ENCODE measurements at places on chromosomes 2 and 18. TPM values are rescaled to one million over a fixed set of nuclear protein-coding genes. Genes with fewer than 3 reads are reported as not detected.

DNA sequence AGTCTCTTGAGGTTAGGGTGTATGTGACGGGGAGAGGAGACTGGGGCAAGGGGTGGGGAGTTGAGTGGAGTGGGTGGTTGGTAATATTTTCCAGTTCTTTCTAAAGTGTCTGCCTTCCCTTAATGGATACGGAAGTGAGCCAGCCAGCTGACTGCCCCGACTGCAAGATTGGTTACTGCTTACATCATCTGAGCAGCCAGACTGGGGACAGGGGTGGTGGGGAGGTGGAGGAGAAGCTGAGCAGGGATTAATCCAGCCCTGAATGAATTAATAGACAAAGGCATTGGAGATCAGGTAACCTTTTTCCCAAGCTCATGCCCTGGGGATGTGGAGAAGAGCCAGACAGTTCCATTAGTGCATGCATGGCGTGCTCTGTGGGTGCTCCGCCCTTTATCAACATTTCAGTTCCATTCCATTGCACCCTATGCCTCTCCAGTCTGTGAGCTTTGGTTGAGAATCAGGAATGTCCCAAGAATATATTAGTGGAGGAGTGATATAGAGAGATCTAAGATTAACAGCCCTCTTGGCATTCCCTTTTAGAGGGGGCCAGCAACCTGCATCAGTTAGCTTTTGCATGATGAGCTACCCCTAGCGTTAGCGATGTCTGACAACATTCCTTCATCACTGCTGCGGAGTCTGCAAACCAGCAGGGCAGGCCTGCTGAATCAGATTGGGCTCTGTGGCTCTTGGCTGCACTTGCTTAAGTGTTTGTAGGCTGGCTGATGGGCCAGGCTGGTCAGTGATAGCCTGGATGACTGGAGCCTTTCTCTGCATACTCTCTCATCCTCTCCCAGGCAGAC is 67.4 kb downstream of the TNP1 start:
- peak; percentile 45 for DNase-seq
- no peaks in the 10 kb centered on the region for H3K27me3 ChIP-seq
- no peaks in the 10 kb centered on the region for H3K36me3 ChIP-seq
- peak overlapping the region; percentile 42 for H3K27ac ChIP-seq

DNA sequence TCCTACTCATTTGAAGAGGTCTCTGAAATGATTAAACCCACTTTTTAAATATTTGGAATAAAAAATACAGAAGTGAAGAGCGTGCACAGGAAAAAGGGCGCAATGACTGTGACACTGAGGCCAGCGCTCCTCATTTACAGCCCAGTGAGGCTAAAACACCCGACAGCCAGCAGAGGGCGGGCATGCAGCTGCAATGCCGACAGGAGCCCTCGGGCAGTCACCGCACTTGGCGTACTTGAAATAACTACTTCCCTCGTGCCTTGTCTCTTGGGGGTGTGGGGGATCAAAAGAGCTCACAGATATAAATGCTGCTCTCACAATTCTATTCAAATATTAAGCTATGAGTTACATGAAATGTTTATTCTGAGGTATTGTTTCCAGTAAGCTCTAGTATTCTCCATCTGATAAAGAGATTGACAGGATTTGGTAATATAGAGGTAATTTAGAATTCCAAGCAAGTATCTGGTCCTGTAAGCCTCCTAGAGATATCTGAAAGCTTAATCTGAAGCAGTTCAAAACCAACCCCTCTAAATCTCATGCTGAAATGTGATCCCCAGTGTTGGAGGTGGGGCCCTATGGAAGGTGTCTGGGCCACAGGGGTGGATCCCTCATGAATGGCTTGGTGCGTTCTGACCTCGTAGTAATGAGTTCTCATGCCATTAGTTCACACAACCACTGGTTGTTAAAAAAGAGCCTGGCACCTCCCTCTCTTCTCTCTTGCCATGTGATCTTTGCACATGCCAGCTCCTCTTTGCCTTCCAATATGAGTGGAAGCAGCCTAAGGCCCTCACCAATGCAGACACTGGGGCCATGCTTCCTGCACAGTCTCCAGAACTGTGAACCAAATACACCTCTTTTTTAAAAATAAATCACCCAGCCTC is 93.6 kb downstream of the ZAP70 start:
- peak; percentile 88 for DNase-seq
- no peaks in the 10 kb centered on the region for H3K27me3 ChIP-seq
- peaks cover 3% of the 10 kb centered on the region for H3K36me3 ChIP-seq

- H3K4me1 ChIP-seq = no peaks in the 10 kb centered on the region
- no peaks in the 10 kb centered on the region for H3K36me3 ChIP-seq
- H3K27ac ChIP-seq = no peak overlapping the region
- no peaks in the 10 kb centered on the region for H3K27me3 ChIP-seq
- no peak overlapping the region for H3K4me3 ChIP-seq
- DNase-seq = peak; percentile 68
Observed at GRCh38 chr2:206693399-206694137, 24.6 kb downstream of the DYTN start.

GRCh38 chr18:45503990-45504389 is 111.3 kb upstream of the SLC14A2 start:
- no peak for DNase-seq
- peaks cover 4% of the 10 kb centered on the region for H3K4me1 ChIP-seq
- H3K36me3 ChIP-seq = no peaks in the 10 kb centered on the region
- no peaks in the 10 kb centered on the region for H3K27me3 ChIP-seq

- H3K27ac ChIP-seq = no peak overlapping the region
- H3K36me3 ChIP-seq = no peaks in the 10 kb centered on the region
- peak; percentile 78 for DNase-seq
- H3K4me1 ChIP-seq = peaks cover 12% of the 10 kb centered on the region
- H3K4me3 ChIP-seq = no peak overlapping the region
Observed at GRCh38 chr2:231297108-231297908, 98.2 kb upstream of the B3GNT7 start.

DNA sequence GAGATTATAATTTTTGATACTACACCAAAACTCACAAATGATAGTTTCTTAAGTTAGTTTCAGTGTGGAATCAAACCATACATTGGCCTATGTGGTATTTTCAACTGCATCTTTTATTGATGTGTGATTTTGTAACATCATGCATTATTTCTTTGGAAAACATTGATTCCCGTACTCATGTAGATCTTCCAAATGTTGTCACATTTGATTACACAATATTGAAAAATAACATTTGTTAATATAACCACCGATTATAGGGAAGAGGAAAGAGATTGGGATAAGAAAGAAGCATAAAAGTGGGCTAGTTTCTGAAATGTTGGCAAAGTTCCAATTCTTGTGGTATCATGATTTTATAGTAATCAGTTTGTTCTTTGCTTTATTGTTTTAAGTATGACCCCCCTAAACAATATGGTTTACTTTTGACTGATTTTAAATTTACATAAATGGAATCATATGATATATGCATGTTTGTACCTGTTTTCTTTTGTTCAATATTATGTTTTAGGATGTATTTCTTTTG is 117.2 kb upstream of the OTX1 start:
- H3K27ac ChIP-seq = no peak overlapping the region
- no peaks in the 10 kb centered on the region for H3K36me3 ChIP-seq
- no peak for DNase-seq
- H3K4me3 ChIP-seq = no peak overlapping the region
- no peaks in the 10 kb centered on the region for H3K27me3 ChIP-seq
- H3K4me1 ChIP-seq = no peaks in the 10 kb centered on the region

GRCh38 chr2:239216614-239217273 is 184.1 kb downstream of the HDAC4 start:
- H3K36me3 ChIP-seq = no peaks in the 10 kb centered on the region
- H3K27me3 ChIP-seq = no peaks in the 10 kb centered on the region
- no peak for DNase-seq
- peaks cover 11% of the 10 kb centered on the region for H3K4me1 ChIP-seq

- no peaks in the 10 kb centered on the region for H3K27me3 ChIP-seq
- H3K4me1 ChIP-seq = no peaks in the 10 kb centered on the region
- H3K27ac ChIP-seq = no peak overlapping the region
- H3K4me3 ChIP-seq = no peak overlapping the region
- no peaks in the 10 kb centered on the region for H3K36me3 ChIP-seq
- DNase-seq = no peak
Observed at GRCh38 chr2:151771599-151772358, 37.5 kb upstream of the NEB start.

Gene SNX17
- 81.8 TPM for total RNA-seq

Gene DNAJC5G
- total RNA-seq = not detected
